ENCODE measurements at places on chromosomes 5 and 9.

GRCh38 chr9:111095441-111095840 is 57.2 kb upstream of the LPAR1 start:
- DNase-seq: no peak

DNA sequence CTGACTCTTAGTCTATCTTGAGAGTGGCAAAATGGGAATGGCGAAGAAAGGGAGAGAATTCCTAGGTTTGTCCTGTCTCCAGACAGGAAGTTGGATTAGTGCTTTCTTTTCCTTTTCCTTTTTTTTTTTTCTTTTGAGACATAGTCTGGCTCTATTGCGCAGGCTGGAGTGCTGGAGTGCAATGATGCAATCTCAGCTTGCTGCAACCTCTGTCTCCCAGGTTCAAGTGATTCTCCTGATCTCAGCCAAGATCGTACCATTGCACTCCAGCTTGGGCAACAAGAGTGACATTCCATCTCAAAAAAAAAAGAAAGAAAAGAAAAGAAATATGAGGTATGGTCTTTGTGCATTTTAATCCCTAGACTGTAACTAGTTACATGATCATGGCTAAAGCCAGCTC is 12.6 kb upstream of the KIF27 start:
- DNase-seq: no peak

GRCh38 chr5:57007344-57007743 is 55.4 kb upstream of the MIER3 start:
- peak; percentile 46 for DNase-seq

- no peak for DNase-seq
Observed at GRCh38 chr5:6261668-6262067, 116.7 kb downstream of the MED10 start.

GRCh38 chr5:127718181-127718580 is 15.0 kb downstream of the CCDC192 start:
- no peak for DNase-seq

GRCh38 chr9:137315581-137316011 is 13.5 kb upstream of the NRARP start:
- no peak for DNase-seq

GRCh38 chr5:66617226-66617861 is 21.2 kb downstream of the MAST4 start:
- DNase-seq: peak; percentile 36

DNA sequence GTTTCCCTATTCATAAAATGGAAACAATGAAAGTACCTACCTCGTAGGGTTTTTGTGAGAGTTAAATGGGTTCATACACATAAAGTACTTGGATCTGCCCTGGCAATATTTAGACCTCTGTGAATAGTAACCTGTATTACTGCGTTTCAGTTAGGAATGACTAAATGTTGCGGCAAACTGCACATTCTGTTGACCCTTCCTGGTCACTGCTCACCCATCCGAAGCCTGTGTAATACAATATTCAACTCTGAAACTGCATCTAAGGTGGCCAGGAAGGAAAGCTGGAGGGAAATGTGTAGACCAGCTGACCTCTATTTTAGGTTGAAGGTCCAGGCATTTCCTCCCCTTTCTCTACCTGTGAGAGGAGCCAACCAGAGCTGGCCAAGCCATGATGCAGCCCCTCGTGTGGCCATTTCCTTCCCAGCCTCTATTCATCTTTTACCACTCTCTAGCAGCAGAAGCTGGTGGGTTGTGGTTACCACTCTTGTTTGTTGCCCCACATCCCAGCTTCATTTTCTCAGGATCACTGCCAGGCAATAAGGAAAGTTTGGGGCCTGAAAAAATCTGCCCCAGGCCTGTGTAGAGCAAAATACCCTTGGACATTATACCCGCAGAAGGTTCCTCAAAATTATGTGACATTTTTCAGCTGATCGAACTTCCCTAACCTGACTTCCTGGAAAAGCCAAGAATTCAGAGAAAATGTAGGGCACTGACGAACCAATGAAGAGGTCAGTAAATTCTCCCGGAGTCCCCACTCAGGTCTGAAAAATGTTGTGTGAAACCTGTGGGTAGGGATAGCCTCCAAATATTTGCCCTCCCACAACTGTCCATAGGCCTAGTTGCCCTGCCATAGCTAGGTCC is 20.5 kb upstream of the PDCD1LG2 start:
- DNase-seq: peak; percentile 74

DNA sequence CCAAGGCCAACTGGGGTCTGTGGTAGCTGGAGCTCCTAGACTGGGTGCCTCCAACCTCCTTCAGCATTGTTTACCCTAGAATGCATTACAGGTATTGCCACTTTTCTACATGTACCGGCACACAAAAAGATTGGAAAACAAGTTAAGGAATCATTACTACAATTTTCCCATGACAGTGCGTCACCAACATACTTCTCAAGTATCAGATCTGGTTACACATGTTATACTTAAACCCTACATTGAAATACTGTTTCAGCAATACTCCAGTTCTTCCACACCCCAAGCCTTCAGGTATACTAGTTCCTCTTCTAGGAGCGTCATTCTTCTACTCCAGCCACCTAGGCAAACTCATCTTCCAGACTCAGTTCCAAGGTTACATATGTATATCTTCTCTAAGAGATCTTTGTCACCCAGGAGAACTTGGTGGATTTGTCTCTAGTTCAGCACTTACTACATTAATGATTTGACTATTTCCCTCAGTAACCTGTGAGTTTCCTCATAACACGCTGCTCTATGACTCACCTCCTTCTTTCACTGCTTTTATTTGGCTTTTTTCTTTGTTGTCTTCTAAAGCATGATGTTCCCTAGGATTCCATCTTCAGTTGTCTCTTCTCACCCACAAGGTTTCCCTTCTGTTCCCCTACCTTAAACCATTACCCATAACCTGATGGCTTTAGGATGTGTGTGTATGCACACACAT is 217.0 kb downstream of the AP3B1 start:
- DNase-seq: no peak

GRCh38 chr5:3142261-3143027 is 391.0 kb upstream of the IRX2 start:
- DNase-seq: no peak

GRCh38 chr9:92327283-92327850 is 1.6 kb downstream of the CENPP start:
- DNase-seq: no peak

- DNase-seq: peak; percentile 98
Observed at GRCh38 chr5:75511435-75512382, at the start of the genes CERT1 and POLK. Gene CERT1 (minus strand): TSS chr5:75511629. CDS start chr5:75511207, 422 bp downstream. Gene POLK (plus strand): TSS chr5:75511891.

- no peak for DNase-seq
Observed at GRCh38 chr5:134145041-134145757, 30.7 kb downstream of the TCF7 start.

DNA sequence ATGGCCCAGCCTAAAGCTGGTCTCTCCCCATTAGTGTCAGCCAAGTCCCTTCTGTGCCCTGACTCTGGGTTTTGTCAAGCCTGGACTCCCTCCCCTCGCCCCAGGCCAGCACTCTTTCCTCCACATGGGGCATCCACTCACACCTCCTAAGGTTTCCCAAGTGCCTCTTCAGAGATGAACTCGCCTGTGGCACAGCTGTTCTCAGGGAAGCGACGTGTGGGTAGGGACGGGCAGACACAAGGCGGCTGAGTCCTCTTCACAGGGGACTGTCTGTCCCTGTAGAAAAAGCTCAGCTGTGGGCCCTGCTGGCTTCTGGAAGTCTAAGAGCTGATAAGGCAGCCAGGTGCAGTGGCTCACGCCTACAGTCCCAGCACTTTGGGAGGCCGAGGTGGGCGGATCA is 78.5 kb downstream of the CACNA1B start:
- no peak for DNase-seq

DNA sequence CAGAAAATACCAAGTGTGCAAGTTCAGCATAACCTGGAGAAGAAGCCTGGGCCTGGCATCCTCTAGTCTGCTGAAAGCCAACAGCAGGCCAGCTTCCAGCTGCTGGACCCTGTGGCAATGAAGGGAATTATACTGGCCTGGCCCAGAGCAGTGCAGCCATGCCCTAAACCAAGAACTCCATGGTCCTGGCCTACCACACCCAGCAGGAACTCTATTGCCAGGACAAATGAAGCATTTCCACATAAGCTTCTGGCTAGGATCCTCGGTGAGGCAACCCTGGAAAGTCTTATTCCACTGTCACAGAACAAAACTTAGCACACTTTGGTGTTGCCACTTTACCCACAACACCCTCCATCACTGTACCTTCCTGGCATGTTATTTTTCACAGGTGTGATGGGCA is 35.5 kb downstream of the CDK5RAP2 start:
- no peak for DNase-seq
